ENCODE measurements at places on chromosomes 12 and 14. TPM values are rescaled to one million over a fixed set of nuclear protein-coding genes. Genes with fewer than 3 reads are reported as not detected.

Gene ERG28
- total RNA-seq: 3.9 TPM

GRCh38 chr14:76829650-76830421 lies 3.6 kb downstream of the LRRC74A start:
- no peak for DNase-seq

Gene TTLL5
- 31.6 TPM for total RNA-seq

DNA sequence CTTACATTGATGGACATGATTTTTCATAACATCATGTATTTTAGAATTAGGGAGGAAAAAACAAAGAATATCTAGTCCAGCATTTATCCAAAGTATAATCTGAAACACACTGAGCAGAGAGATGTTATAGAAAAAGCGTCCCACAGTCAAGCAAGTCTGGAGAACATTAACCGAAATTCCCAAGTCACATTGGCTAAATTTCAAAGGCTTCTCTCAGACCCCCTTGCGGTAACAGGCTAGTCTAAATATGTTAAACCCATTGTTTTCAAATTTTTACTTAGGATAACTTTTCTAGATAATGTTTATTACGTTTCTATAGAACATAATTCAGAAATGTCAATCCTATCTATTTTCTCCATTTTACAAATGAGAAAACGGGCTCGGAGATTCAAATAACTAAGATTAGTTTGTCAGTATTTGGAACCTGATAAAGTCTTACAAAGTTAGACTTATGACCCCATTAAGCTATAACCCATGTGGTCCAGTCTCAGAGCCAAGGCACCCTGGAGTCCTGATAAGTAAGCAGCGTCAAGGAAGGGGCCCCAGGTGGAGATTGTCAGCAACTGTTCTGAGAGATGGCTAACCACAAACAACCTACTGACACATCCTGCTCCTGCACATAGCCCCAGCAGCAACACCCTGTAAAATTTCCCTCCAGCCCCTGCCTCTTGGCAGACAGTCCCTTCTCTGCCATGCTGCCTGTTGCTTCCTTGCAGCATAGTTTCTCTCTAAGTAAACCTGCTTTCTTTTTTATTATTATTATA lies 220.6 kb upstream of the TMEM260 start:
- DNase-seq: no peak

DNA sequence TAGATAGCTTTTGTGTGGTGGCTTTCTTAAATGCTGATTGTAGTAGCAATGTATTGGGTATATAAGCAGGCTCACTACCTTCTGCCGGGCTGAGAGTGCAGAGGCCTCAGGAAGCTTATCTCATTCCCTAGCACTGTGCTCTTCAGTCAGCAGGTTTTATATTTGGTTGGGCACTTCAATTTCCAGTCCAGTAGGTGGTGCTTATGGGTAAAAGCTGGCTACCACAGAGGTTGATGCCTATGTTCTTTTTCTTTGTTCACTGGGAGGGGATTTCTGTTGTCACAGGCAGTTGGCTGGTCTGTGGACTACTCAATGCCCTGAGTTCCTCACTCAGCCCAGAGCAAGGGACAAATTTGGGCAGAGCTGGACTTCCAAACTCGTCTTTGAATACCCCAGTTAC lies 43.0 kb upstream of the GLIPR1 start:
- peak; percentile 44 for DNase-seq

- no peak for DNase-seq
Observed at GRCh38 chr14:68797121-68797670, 4.3 kb upstream of the ZFP36L1 start.

Gene RTL1
- not detected for total RNA-seq

DNA sequence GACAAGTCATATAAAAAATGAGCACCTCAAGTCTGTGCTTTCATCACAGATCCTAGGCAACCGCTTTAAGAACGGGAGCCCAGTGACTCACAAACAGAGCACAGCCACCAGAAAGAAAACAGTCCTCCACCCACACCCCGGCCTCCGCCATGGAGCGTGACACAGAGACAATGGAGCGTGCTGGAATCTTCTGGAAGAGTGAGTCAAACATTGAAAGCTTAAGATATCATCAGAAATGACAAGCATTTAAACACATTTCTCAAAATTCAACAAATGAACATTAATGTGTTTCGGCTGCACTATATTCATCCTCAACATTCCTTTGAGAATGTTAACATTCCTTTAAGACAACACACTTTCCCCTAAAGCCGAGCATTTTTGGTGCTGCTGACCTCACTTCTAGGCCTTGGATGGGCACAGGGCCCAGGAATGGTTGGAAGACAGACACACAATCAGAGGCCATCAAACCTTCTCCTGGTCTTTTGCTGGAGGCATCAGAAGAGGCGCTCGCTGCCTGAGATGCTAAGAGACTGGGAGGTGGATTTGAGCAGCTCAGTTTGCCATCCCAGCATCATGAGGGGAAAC lies 23.6 kb upstream of the TMEM132D start:
- DNase-seq: no peak

Gene APOF
- not detected for total RNA-seq

GRCh38 chr14:92997343-92998061 lies 74.6 kb downstream of the CHGA start:
- no peak for DNase-seq

DNA sequence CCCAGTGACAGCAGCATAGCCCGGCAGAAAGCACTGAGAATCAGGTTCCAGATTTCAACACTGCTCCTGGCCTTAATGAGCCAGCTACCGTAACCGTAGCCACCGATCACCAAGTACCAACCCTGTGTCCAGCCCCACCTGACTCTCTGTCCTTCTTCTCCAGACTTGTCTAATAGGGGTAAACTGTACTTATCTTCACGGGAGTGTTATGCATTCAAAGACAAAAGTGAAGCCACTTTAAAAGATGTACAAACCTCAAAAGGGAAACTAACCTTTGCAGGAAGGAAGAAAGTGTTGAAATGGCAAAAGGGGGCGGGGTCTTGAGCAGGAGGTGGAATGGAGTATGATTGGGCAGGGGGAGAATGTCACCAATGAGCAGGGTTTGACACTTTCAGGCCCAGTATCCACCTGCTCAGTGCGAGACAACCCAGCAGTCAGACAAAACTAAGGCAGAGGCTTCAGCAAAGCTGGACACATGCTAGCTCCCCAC lies 226.1 kb downstream of the CHST11 start:
- DNase-seq: no peak

DNA sequence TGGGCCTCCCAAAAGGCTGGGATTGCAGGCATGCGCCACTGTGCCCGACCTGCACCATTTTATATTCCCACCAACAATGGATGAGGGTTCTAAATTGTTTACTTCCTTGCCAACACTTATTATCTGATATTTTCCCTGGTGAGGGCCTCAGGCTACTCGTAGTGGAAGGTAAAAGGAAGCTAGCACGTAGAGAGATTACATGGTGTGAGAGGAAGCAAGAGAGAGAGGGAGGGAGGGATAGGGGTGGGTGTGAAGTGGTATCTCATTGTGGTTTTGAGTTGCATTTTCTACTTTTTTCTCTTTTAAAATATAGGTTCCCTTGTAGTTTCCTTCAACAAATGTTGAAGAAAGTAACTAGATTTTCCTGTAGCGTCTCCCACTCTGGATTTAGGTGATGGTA lies 30.9 kb downstream of the MYO1H start:
- DNase-seq: no peak

- no peak for DNase-seq
Observed at GRCh38 chr12:79559591-79559990, 131.2 kb downstream of the PAWR start.

Gene PPP2R5E
- 31.7 TPM for total RNA-seq

GRCh38 chr12:58171914-58172313 lies 230.5 kb downstream of the ATP23 start:
- peak; percentile 27 for DNase-seq

DNA sequence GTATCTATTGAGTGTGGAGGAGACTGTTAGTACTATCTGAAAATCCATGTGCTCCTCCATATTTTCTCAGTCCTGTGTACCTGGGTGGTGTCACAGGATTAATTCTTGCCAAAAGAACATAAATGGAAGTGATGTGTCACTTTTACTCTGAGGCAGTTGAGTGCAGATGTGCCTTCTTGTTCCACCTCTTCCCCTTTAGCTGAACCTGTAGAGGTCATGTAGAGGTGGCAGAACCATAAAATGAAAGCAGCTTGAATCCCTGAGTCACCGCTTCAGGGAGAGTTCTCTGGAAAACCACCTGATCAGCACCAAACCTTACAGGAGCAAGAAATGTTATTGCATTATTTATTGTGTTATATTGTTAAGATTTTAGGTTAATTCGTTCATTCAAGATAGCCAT lies 14.7 kb upstream of the SLC25A3 start:
- no peak for DNase-seq

DNA sequence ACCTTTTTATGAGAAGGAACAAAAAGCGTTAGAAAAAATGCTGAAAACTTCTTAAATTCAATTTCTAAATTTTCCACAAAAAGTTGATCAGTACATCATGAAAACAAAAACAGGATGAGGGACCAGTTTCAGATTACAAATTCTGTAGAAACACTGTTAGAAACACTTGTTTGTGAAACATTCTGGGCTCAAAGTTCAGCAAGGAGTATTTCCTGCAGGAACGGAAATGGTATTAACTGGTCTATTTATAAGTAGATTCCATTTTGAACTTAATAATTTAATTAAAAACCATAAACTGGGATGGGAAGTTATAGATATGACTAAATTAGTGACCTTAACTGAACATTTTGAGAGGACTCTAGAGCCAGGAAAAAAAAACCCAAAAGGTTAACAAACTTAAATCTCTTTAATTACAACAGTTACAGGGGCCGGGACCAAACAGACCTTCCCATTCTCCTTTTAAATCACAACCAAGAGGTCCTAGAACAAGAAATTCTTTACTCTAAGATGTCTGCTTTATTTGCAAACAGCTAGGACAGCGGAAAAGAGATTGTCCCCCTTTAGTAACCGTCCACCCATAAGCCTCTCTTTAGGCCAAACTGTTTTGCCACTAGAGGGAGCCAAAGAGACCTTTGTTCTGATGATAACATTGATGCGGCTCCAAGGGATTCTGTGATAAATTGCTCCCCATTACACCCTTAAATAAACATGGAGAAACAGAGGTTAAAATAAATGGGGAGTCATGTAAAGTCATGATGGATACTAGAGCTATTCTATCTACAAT lies 69.0 kb upstream of the RERGL start:
- DNase-seq: peak; percentile 50

Gene AMDHD1
- 0.63 TPM for total RNA-seq

DNA sequence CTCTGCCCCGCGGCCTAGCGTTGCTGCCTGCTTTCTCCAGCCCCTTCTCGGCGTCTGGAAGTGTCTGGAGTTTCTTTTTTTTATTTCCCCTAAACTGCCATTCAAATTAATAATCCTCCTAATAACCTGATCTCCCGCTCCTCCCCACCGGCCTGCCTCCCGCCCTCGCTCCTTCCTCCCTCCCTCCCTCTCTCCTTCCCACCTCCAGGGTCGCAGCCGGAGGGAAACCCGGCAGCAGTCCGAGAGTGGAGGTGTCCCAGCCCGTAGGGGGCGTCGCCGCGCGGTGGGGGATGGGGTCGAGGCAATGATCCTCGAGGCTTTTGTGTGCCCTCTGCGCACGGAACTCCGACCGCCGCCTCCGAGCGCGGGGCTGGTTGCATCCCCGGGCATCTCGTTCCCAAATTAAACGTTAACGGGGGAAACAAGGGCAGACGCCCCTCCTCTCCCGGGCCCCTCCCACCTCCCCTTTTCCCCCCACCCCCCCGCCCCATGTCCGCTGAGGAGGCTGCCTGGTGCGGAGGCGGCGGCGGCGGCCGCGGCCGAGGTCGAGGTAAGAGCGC lies 1.0 kb upstream of the SOCS2 start:
- DNase-seq: peak; percentile 37

- DNase-seq: no peak
Observed at GRCh38 chr12:132219323-132219722, 75.1 kb downstream of the NOC4L start.

- no peak for DNase-seq
Observed at GRCh38 chr12:122020795-122021192, 890 bp upstream of the BCL7A start.

GRCh38 chr12:24933694-24934407 lies 15.1 kb downstream of the BCAT1 start:
- no peak for DNase-seq

GRCh38 chr14:100665511-100666032 lies 61.1 kb upstream of the DLK1 start:
- peak; percentile 17 for DNase-seq

GRCh38 chr14:35124127-35124526 lies 1.8 kb downstream of the PRORP start:
- no peak for DNase-seq

- no peak for DNase-seq
Observed at GRCh38 chr12:81974762-81975161, 215.6 kb upstream of the PPFIA2 start.

DNA sequence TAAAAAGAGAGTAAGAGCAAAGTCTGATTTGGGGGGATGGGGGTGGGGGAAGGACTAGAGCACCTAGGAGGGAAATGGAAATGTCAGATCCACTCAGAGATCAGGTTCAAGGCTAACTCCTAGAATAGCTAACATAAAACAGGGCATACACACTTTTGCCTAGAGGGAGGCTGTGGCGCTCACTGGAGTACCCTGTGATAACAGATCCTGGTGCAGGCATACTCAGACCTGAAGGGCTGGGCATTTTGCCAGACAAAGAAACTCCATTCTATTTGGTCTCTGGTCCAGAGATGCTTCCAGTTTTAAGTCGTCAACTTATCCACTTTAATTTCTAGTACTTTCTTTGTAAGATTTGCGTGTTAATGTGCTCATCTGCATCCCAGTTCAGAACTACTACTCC lies 5.8 kb downstream of the CTDSP2 start:
- peak; percentile 65 for DNase-seq

- peak; percentile 70 for DNase-seq
Observed at GRCh38 chr12:88579601-88580050, 645 bp downstream of the KITLG start.

- no peak for DNase-seq
Observed at GRCh38 chr14:56894591-56894991, 84.3 kb upstream of the OTX2 start.

DNA sequence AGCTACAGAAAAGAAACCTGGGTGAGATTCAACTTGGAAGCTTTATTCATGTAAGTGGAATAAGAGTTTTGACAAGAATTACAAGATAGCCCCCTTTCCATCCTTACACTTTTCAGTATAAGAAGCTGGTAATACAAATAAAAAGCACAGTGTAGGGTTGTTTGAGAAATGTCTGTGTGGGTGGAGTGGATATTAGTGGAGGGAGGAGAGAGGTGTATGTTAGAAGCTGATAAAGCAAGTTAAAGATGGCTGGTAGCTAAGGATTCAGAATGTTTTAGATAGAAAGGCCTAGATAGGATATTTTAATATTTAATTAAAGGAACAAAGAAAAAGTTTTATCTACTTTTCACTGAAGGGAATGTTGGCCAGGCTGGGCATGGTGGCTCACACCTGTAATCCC lies 12.5 kb downstream of the CFAP54 start:
- no peak for DNase-seq

DNA sequence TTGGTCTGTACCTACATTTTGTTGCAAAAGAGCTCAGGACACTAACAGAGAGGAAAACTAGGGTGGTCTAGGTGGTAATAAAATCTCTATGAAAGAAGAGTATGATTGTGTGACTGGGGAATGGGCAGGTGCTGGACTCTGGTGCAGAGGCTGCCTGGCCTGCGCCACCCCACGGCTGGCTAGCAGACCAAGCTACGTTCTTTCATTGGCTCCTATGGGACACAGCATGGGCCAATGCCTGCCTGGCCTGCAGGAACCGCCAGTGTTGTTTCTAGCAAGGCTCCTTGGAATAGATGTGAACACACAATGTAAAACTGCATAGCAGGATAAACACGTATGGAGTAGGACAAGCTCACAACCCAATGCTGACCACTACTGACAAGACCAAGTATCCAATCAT lies 51.7 kb upstream of the CORO1C start:
- no peak for DNase-seq

- DNase-seq: peak; percentile 50
Observed at GRCh38 chr14:100692859-100693558, 33.7 kb upstream of the DLK1 start.
